ENCODE measurements at places on chromosomes 12 and 14.

GRCh38 chr12:31407562-31407961 is 81.6 kb upstream of the SINHCAF start:
- no peak overlapping the region for H3K4me3 ChIP-seq
- H3K36me3 ChIP-seq: no peaks in the 10 kb centered on the region
- H3K4me1 ChIP-seq: peaks cover 4% of the 10 kb centered on the region
- no peak for DNase-seq

GRCh38 chr12:6961695-6962284 is 8.7 kb downstream of the PHB2 start:
- DNase-seq: peak; percentile 58
- no peaks in the 10 kb centered on the region for H3K27me3 ChIP-seq
- peak overlapping the region; percentile 98 for H3K27ac ChIP-seq
- H3K4me1 ChIP-seq: peaks cover 84% of the 10 kb centered on the region

- H3K27ac ChIP-seq: no peak overlapping the region
- no peaks in the 10 kb centered on the region for H3K4me1 ChIP-seq
- no peaks in the 10 kb centered on the region for H3K36me3 ChIP-seq
- no peak for DNase-seq
- H3K4me3 ChIP-seq: no peak overlapping the region
Observed at GRCh38 chr14:51368721-51369163, 128.7 kb downstream of the TMX1 start.

DNA sequence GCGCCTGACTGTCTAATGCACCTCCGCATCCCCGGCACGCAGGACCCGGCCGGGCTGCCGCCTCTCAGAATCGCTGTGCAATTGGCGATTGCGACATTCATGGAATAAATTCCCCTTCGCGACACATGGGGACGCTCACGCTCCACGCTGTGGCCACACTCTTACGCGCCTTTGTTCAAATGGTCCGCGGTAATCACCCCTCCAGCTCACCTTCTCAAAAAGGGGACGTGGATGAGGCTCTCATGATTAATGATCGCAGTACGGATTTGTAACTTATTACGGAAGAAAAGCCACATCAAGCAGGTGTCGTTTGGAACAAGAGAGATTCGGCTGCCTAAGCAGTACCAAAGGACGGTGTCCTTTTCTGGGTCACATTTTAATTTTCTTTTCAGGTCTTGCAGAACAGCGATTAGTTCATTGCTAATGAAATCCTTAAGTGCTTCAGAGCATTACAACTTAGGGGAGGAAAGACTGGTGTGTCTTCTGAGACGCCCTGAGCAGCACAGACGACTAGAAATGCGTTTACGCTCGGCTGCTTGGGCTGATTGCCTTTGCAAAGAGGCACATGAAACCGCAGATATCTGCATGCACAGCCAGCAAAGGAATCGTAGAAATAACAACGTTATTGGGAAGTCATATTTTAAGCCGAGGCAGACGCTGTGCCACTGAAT is 37.3 kb upstream of the ADGRD1 start:
- DNase-seq: peak; percentile 38
- H3K27ac ChIP-seq: no peak overlapping the region
- H3K27me3 ChIP-seq: peaks cover 24% of the 10 kb centered on the region
- H3K4me1 ChIP-seq: no peaks in the 10 kb centered on the region
- H3K4me3 ChIP-seq: no peak overlapping the region
- no peaks in the 10 kb centered on the region for H3K36me3 ChIP-seq

- H3K36me3 ChIP-seq: no peaks in the 10 kb centered on the region
- H3K4me3 ChIP-seq: no peak overlapping the region
- no peaks in the 10 kb centered on the region for H3K4me1 ChIP-seq
- H3K27ac ChIP-seq: no peak overlapping the region
- H3K27me3 ChIP-seq: peaks cover 5% of the 10 kb centered on the region
Observed at GRCh38 chr12:105910030-105910429, 228.7 kb downstream of the NUAK1 start.

- H3K4me1 ChIP-seq: no peaks in the 10 kb centered on the region
- peaks cover 4% of the 10 kb centered on the region for H3K27me3 ChIP-seq
- H3K4me3 ChIP-seq: no peak overlapping the region
- H3K36me3 ChIP-seq: no peaks in the 10 kb centered on the region
- no peak for DNase-seq
- H3K27ac ChIP-seq: no peak overlapping the region
Observed at GRCh38 chr14:90344331-90345238, 12.8 kb upstream of the NRDE2 start.

DNA sequence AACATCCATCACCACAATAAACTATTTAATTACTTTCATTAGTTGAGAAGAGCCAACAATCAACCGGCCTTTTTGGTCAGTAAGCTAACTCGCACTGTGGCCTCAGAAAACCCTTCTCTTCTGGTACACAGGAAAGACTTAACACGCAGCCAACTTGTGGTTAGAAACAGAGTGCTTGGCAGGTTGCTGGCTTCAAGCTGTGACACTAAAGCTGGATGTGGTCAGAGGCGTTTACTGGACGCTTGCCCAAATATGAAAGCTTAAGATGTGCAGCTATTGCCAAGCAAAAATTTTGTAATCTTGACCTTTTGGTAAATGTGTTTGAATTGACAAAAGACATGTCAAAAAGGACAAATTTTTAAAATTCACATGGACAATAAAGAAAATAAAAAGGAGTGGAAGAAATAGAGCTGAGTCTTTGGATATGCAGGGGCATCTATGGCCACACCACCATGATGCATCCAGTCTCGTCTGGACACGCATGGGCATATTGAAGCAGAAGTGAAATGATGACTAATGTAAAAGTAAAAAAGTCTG is 2.6 kb upstream of the KLRK1 start:
- peak; percentile 79 for DNase-seq
- H3K4me3 ChIP-seq: peak overlapping the region; percentile 75
- H3K27ac ChIP-seq: peak overlapping the region; percentile 95

DNA sequence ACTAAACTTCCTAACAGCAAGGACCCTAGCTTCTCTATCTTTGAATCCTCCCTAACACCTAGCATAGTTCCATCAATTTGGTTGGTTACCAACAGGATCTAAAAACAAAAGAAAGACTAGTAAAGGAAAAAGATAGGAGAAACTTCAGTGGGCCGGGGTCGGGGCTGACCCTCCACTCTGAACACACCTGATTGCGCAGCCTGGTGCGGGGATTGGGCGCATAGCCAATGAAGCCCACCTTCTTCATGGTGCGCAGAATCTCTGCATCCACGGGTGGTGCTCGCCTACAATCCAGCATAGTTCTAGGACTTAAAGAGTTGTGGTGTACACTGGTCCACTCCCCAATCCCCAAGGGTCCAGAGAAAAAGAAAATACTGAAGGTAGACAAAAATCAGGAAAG is 7.7 kb downstream of the PAN2 start:
- H3K36me3 ChIP-seq: peaks cover 33% of the 10 kb centered on the region
- no peak overlapping the region for H3K4me3 ChIP-seq
- DNase-seq: no peak
- H3K27ac ChIP-seq: no peak overlapping the region

GRCh38 chr12:29957835-29958234 is 174.1 kb upstream of the TMTC1 start:
- H3K27me3 ChIP-seq: no peaks in the 10 kb centered on the region
- H3K4me1 ChIP-seq: no peaks in the 10 kb centered on the region
- H3K4me3 ChIP-seq: no peak overlapping the region
- H3K27ac ChIP-seq: no peak overlapping the region

- no peak overlapping the region for H3K27ac ChIP-seq
- no peak for DNase-seq
- no peaks in the 10 kb centered on the region for H3K36me3 ChIP-seq
- H3K27me3 ChIP-seq: no peaks in the 10 kb centered on the region
- H3K4me3 ChIP-seq: no peak overlapping the region
- H3K4me1 ChIP-seq: no peaks in the 10 kb centered on the region
Observed at GRCh38 chr12:33876618-33877017, 145.7 kb upstream of the ALG10 start.

DNA sequence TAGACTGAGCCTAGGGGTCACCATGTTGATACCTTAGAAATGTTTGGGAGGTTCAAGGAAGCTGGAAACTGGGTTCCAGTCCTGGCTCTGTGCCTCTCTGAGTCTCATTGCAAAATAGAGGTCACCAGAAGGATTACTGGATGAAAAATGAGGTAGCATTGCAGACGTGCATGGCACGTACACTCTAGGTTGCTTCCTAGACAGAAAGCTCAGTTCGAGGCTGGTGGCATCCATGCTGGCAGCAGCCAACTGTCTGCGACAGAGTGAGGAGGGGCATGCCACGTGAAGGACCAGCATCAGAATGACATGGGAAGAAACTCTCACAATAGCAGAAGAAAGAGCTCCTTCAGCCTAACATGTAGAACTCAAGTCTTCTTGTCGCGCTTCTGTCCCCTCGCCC is 4.6 kb upstream of the CYP46A1 start:
- H3K27me3 ChIP-seq: no peaks in the 10 kb centered on the region
- no peak overlapping the region for H3K27ac ChIP-seq
- no peaks in the 10 kb centered on the region for H3K36me3 ChIP-seq
- peaks cover 15% of the 10 kb centered on the region for H3K4me1 ChIP-seq

DNA sequence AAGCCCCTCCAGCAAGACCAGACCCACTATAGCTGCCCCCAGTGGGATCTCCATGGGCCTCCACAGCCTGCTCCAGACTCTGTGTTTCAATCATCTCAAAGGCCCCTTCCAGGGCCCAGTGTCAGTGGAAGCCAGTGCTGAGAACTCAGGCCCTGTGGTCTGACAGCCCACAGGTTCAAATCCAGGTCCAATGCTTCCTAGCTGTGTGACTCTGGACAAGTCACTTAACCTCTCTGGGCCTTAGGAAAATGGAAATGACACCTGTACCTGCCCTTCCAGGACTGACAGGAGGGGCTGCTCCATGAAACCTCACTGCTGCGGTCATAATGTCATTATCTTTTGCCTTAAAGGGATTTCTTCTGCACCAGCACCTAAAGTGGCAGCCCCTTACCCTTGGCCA is 101.9 kb downstream of the NCOR2 start:
- DNase-seq: no peak
- peaks cover 48% of the 10 kb centered on the region for H3K36me3 ChIP-seq
- peaks cover 53% of the 10 kb centered on the region for H3K4me1 ChIP-seq

- DNase-seq: peak; percentile 78
- no peaks in the 10 kb centered on the region for H3K27me3 ChIP-seq
- H3K27ac ChIP-seq: peak overlapping the region; percentile 99
- peaks cover 60% of the 10 kb centered on the region for H3K4me1 ChIP-seq
- H3K4me3 ChIP-seq: peak overlapping the region; percentile 94
- peaks cover 59% of the 10 kb centered on the region for H3K36me3 ChIP-seq
Observed at GRCh38 chr12:121792607-121793439, 665 bp downstream of the RHOF start.

- H3K36me3 ChIP-seq: peaks cover 3% of the 10 kb centered on the region
- no peak overlapping the region for H3K27ac ChIP-seq
- H3K27me3 ChIP-seq: no peaks in the 10 kb centered on the region
- H3K4me1 ChIP-seq: no peaks in the 10 kb centered on the region
Observed at GRCh38 chr12:82458101-82458500, 99.8 kb downstream of the METTL25 start.

- peak overlapping the region; percentile 90 for H3K27ac ChIP-seq
- peak; percentile 56 for DNase-seq
- H3K36me3 ChIP-seq: peaks cover 42% of the 10 kb centered on the region
Observed at GRCh38 chr14:24231263-24232120, 675 bp downstream of the NEDD8 start.

DNA sequence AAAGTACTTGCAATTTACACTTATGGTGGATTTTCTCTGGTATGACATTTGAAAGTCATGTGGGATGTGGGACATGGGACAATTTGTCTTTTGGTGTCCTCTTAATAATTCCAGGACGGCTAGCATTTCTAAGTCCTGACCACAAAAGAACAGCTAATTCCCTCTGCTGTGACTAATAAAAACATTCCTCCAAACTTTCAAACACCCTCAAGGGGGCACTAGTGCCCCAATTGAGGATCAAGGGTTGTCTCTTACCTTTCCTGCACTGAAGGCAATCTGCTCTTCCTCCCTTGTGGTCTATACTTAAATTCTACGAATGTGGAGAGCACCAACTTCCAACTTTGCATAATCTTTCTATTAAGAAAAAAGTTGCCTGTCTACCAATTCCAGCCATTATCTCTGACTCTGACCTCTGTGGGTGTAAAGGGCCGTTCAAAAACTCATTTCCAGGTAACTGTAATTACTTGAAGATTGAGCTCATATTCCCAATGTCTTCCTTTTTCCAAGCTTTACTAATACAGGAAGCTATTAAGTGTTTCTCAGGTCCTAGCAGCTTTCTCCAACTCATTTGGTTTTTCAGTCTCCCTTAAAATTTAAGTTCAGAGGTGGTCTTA is 210.2 kb downstream of the PTPRO start:
- no peaks in the 10 kb centered on the region for H3K4me1 ChIP-seq
- peak overlapping the region; percentile 68 for H3K27ac ChIP-seq
- H3K27me3 ChIP-seq: peaks cover 17% of the 10 kb centered on the region
- H3K4me3 ChIP-seq: no peak overlapping the region

DNA sequence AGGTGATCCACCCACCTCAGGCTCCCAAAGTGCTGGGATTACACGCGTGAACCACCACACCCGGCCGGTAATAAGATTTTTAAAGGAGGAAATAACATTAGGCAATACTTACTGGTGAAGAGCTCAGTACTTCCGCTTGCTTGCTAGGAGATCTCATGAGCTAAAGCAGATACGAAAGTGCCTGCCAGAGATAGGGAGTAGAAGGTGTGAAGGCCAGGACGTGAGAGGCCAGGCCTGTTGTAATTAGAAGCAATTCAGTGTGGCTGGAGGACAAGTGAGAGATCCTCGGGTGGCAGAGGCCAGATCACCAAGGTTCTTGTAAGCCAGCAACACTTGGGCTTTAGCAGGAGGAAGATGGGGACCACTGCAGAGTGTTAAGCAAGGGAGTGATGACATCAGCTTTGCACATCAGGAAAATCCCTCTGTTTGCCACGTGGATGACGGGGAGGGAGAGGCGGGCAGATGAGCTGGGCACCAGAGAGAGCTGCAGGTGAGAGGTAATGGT is 7.6 kb downstream of the TECPR2 start:
- no peaks in the 10 kb centered on the region for H3K27me3 ChIP-seq
- no peak for DNase-seq
- H3K4me3 ChIP-seq: no peak overlapping the region
- H3K27ac ChIP-seq: peak overlapping the region; percentile 55

DNA sequence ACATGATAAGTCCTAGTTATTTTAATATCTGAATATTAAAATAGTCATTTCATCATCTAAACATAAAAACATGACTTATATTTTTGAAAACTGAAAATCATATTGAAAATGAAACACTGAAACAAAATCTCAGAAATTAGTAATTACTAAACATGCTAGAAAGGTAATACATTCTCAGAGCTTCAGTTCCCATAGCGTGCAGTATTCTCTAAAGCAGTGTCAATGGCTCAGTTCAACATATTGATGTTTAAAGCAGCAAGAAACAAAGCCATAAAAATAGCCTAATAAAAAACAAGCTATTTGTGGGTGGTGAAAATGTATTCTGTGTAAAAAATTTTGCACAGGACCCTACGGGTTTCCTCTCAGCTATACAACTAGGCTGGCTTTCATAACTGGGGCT is 1337.4 kb downstream of the FSCB start:
- H3K36me3 ChIP-seq: no peaks in the 10 kb centered on the region
- no peak for DNase-seq
- no peaks in the 10 kb centered on the region for H3K4me1 ChIP-seq
- H3K4me3 ChIP-seq: no peak overlapping the region
- no peaks in the 10 kb centered on the region for H3K27me3 ChIP-seq

GRCh38 chr12:10739157-10740118 is 16.3 kb upstream of the YBX3 start:
- DNase-seq: no peak
- H3K4me3 ChIP-seq: no peak overlapping the region
- no peaks in the 10 kb centered on the region for H3K4me1 ChIP-seq
- no peak overlapping the region for H3K27ac ChIP-seq
- peaks cover 31% of the 10 kb centered on the region for H3K27me3 ChIP-seq

GRCh38 chr12:5335069-5335468 is 96.8 kb upstream of the NTF3 start:
- no peaks in the 10 kb centered on the region for H3K27me3 ChIP-seq
- no peaks in the 10 kb centered on the region for H3K4me1 ChIP-seq
- no peak overlapping the region for H3K4me3 ChIP-seq
- no peak for DNase-seq
- H3K36me3 ChIP-seq: no peaks in the 10 kb centered on the region
- H3K27ac ChIP-seq: no peak overlapping the region

Measured in activated CD8-positive, alpha-beta T cell treated with anti-CD3 and anti-CD28 coated beads, Interleukin-2, amount 10 ng/mL, durations not matched to agents 7 days and 5 days (primary cell).